ENCODE measurements at places on chromosomes 5 and 9.

DNA sequence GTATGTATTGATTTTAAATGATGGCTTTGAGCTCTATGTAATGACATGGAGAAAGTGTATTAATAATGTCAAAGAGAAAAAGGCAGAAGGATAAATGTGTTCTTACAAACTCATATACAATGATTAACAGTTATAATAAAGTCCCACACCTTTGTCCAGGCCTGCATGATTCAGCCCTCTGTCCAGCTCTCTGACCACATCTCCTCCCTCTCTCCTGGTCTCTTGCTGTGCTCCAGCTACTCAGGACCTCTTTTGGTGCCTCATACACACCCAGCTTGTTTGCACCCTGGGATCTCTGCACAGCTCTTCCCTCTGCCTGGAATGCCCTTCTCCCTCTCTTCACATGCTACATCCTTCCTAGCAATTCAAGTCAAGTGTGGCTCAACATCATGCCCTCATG, 37.5 kb upstream of the DMRT1 start:
- no peak for DNase-seq

GRCh38 chr9:78167356-78167755, 68.5 kb upstream of the CEP78 start:
- no peak for DNase-seq

- no peak for DNase-seq
These were observed 40.6 kb downstream of the WWC1 start for GRCh38 chr5:168332042-168332441.

DNA sequence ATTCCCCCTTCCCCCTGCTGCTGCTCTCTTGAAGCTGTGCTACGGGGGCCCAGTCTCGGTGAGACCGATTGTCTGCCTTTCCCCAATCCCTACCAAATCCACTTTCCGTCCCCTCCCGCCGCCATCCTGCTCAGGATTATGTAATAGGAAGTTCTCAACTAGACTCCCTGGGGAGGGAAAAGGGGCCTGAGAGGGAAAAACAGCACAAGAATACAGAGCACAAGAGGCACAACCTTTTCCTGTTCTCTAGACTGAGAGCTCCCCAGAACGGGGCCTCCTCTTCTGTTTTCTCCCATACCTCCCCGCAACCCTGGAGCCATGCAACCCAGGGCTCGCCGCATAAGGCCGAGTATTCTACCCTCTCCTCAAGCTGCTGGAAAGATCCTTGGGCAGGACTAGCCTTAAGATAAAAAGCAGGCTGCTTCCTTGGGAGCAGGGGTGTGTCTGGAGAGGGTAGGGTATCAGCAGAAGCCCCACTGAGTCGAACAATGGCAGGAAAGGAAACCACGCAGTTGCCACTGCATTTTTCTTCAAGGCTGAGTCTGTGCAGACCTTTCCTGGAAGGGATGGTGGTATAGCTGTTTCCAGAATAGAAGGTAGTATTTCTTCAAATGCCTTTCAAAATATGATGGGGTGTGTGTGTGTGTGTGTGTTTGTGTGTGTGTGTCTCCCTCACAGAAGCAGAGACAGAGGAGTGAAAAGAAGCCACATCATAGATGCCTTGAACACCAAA, 12.9 kb downstream of the MYORG start:
- DNase-seq = no peak

DNA sequence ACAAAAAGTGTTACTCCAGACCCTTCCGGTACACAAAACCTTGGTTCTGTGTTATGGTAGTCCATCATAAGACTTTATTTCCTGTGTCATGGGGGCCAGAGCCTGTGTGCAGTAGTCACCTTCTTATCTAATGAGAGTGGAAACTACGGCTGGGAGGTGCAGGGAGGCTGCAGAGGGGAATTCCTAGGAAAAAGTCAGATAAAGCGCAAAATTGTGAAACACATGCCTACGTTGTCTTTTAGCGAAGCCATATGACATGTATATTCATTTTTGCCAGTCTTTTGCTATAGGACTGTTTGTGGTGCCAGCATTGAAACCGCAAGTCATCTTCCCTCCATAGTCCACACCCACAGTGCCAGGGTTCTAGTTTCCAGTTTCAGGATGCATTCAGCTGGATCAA, 80.7 kb downstream of the PPARGC1B start:
- no peak for DNase-seq

GRCh38 chr9:98380065-98380681, 124.7 kb upstream of the TBC1D2 start:
- DNase-seq = no peak

DNA sequence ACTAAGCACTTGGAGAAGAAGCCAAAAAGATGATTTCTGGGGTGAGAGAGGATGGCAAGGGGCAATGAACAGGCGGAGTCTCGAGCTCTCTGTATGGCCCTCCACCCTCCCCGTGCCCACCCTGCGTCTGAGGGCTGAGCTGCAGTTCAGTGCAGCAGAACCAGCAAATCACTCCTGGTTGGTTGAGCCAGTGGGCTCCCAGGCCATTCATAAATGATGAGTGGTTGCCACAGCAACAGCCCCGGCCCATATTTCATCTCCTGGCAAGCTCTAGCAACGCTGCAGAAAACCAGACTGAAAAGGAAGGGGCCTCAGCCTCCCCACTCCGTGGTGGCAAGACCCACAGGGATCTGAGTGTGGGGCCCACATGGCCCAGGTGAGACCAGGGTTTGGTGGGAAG, 93.8 kb upstream of the PPP1R26 start:
- no peak for DNase-seq

DNA sequence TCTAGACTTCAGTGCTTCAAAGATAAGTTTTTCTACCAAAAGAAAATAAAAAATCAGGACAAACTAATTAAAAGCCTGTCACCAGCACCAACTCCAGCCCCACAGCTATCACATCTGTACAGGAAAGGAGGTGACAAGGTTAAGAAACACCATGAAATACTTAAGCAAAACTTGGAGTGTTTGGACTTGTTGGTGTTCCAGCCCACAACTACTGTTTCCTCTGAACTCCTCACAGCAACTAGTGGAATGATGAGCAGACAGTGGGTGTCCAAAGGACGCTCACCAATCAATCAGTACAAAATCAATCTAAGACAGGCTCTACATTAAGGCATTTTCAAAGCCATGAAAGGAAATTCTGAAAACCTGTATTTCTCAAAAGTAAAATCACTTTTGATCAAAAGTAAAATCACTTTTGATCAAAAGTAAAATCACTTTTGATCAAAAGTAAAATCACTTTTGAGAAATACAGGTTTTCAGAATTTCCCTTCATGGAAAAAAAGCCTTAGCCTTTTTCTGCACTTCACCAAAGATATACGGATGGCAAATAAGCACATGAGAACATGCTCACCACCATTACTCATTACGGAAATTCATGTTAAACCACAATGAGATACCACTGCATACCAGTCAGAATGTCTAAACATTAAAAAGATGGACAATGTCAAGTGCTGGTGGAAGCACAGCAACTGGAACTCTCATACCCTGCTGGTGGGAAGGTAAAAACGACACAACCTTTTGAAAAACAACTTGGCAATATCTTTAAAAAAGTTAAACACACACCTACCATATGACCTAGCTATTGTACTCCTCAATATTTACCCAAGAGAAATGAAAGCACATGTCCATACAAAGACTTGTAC, 79.7 kb downstream of the MED27 start:
- DNase-seq = no peak

DNA sequence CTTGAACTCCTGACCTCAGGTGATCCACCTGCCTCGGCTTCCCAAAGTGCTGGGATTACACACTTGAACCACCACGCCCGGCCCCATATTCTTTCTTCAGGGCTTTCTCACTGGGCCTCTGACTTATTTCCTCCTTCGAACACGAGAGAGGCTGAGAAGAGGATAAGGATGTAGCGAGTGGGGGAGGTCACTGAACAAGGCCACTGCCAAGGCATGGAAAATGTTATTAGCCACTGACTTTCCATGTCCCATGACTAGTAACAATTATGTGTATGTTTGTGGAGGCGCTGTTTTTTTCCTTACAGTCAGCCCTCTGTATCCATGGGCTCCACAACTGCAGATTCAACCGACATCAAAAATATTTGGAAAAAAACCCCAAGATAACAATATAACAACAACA, 12.3 kb upstream of the FCHSD1 start:
- DNase-seq = no peak

DNA sequence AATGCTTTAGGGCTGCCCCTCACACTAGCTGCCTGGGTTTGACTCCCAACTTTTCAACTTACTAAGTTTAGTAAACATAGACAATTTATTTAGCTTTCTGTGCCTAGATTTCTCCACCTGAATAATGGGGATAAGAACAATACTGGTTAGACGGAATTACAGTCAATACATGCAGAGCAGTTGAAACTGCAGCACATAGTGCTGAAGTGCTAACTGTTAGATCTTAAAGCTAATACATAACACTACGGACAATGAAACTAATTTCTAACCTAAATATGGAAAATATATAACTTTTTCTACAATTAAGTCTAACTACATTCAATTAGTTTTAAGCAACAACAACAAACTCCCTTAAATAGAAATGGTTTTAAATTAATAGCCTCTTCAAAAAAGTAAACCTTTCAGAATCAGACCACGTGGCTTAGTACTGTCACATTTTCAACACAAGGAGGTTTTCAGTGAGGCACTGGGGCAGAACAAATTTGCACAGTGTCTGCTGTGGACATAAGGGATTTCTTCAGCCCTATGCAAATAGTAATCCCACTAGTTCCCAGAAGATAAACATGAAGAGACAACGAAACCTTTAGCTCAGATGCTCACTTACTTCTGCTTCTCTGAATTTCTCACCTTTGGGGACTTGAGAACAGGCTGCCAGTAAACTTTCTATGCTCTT, 293.4 kb downstream of the EDIL3 start:
- DNase-seq = no peak

Measured in stimulated activated CD4-positive, alpha-beta T cell treated with anti-CD3 and anti-CD28 coated beads, Interleukin-1b, Interleukin-23, amount 100 ng/mL, for 24 hours (primary cell).